ENCODE measurements at places on chromosomes 5 and 9.
A peak's percentile ranks its signal among the peaks of the same experiment; 100 is the strongest.

DNA sequence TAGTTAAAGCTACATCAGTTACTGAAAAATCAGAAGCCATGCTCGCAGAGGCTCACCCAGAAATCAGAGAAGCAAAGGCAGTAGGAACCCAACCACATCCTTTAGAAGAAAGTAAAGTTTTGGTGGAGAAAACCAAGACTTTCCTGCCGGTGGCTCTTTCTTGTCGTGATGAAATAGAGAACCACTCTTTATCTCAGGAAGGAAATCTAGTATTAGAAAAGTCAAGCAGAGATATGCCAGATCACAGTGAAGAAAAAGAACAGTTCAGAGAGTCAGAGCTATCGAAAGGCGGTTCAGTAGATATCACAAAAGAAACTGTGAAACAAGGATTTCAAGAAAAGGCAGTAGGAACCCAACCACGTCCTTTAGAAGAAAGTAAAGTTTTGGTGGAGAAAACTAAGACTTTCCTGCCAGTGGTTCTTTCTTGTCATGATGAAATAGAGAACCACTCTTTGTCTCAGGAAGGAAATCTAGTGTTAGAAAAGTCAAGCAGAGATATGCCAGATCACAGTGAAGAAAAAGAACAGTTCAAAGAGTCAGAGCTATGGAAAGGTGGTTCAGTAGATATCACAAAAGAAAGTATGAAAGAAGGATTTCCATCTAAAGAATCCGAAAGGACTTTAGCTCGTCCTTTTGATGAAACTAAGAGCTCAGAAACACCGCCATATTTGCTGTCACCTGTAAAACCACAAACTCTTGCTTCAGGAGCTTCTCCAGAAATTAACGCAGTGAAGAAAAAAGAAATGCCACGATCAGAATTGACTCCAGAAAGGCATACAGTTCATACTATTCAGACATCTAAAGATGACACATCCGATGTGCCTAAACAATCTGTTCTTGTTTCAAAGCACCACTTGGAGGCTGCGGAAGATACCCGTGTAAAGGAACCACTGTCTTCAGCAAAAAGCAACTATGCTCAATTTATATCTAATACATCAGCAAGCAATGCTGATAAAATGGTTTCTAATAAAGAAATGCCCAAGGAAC, 47.2 kb downstream of the CMYA5 start:
- H3K4me1 ChIP-seq: no peaks in the 10 kb centered on the region
- no peaks in the 10 kb centered on the region for H3K36me3 ChIP-seq
- H3K27ac ChIP-seq: no peak overlapping the region
- H3K4me3 ChIP-seq: no peak overlapping the region
- peaks cover 58% of the 10 kb centered on the region for H3K27me3 ChIP-seq

DNA sequence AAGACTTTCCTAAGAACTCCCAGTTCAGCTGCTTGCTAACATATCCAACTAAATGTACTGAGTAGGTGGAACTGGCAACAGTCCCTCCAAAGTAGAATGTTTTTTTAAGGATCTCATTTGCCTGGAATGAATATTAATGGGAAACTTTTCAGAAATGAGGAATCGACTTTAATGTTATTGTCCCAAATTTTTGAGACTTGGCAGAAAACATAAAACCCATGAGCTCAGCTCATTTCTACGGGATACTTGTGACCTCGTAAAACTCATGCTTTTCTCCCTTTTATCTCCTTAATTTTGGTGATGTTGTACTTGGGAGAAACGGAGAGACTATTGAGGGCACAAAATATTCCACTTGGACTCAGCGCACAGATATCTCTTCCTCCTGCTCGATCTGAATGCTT, 296.8 kb downstream of the EBF1 start:
- no peak for DNase-seq
- H3K4me3 ChIP-seq: no peak overlapping the region
- no peaks in the 10 kb centered on the region for H3K4me1 ChIP-seq
- no peaks in the 10 kb centered on the region for H3K27me3 ChIP-seq

GRCh38 chr5:16135506-16135905, 44.1 kb downstream of the MARCHF11 start:
- no peak overlapping the region for H3K27ac ChIP-seq
- DNase-seq: no peak
- no peaks in the 10 kb centered on the region for H3K4me1 ChIP-seq
- no peak overlapping the region for H3K4me3 ChIP-seq
- H3K27me3 ChIP-seq: peaks cover 14% of the 10 kb centered on the region

- no peak for DNase-seq
- no peaks in the 10 kb centered on the region for H3K4me1 ChIP-seq
- no peak overlapping the region for H3K27ac ChIP-seq
- no peak overlapping the region for H3K4me3 ChIP-seq
Measured at GRCh38 chr9:106613250-106613737, 249.7 kb upstream of the ZNF462 start.

- H3K36me3 ChIP-seq: no peaks in the 10 kb centered on the region
- no peaks in the 10 kb centered on the region for H3K4me1 ChIP-seq
- no peaks in the 10 kb centered on the region for H3K27me3 ChIP-seq
- no peak overlapping the region for H3K4me3 ChIP-seq
- DNase-seq: no peak
- H3K27ac ChIP-seq: no peak overlapping the region
Measured at GRCh38 chr5:31362529-31362900, 169.0 kb downstream of the CDH6 start.

DNA sequence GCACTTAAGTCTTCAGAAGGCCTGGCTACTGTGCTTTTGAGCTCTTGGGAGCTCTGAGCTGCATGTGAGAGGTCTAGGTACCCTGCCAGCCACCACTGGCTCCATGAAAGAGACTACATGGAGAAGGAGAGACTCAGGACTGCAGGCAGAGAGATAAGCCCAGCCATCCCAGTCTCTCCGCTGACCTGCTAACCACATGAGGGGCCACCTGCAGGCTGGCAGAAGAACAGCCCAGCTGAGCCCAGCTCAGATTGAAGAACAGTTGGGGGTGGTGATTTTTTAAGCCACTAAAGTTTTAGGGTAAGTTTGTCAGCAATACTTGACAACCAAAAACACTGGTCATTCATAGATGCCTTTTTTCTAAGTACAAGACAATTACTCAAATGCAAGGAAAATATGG, 205.0 kb upstream of the PRDM9 start:
- H3K4me1 ChIP-seq: no peaks in the 10 kb centered on the region
- no peak overlapping the region for H3K4me3 ChIP-seq
- H3K27ac ChIP-seq: no peak overlapping the region
- H3K36me3 ChIP-seq: no peaks in the 10 kb centered on the region
- H3K27me3 ChIP-seq: no peaks in the 10 kb centered on the region

GRCh38 chr5:51389288-51389576, 6.0 kb downstream of the ISL1 start:
- no peaks in the 10 kb centered on the region for H3K36me3 ChIP-seq
- no peaks in the 10 kb centered on the region for H3K27me3 ChIP-seq
- no peak for DNase-seq
- H3K27ac ChIP-seq: no peak overlapping the region
- H3K4me1 ChIP-seq: 0 out of 2 replicates have a peak, but pooled peaks cover 4% of the 10 kb centered on the region
- no peak overlapping the region for H3K4me3 ChIP-seq

DNA sequence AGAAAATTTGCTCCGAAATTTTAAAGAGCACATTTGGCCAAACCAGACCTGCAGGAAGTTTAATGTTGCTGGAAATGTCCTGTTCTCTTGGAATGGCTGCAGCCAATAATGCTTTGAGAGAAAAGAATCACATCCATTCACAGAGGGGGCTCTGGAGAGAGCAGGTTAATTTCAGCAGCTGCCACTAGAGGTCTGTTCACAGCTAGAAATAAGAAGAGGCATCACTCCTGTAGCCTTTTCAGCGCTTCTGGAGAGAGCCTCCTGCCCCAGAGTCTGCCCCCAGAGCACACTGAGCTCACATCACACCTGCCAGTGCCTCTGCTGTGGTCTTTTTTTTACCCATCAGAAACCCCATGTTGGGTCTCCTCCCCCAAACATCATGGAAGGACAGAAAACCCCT, 124.8 kb upstream of the RAD23B start:
- no peak overlapping the region for H3K4me3 ChIP-seq
- DNase-seq: no peak
- H3K27ac ChIP-seq: no peak overlapping the region

GRCh38 chr5:143824851-143825720, 13.1 kb downstream of the HMHB1 start:
- peak; percentile 79 for DNase-seq
- H3K27me3 ChIP-seq: no peaks in the 10 kb centered on the region
- no peak overlapping the region for H3K27ac ChIP-seq
- no peak overlapping the region for H3K4me3 ChIP-seq

- no peak overlapping the region for H3K4me3 ChIP-seq
- no peak overlapping the region for H3K27ac ChIP-seq
- no peaks in the 10 kb centered on the region for H3K36me3 ChIP-seq
- DNase-seq: no peak
- no peaks in the 10 kb centered on the region for H3K27me3 ChIP-seq
Measured at GRCh38 chr9:93045521-93045920, 13.0 kb upstream of the SUSD3 start.

- no peaks in the 10 kb centered on the region for H3K27me3 ChIP-seq
- H3K4me1 ChIP-seq: no peaks in the 10 kb centered on the region
- no peak overlapping the region for H3K27ac ChIP-seq
- no peaks in the 10 kb centered on the region for H3K36me3 ChIP-seq
Measured at GRCh38 chr5:122263352-122264030, 48.5 kb upstream of the SNCAIP start.

- no peaks in the 10 kb centered on the region for H3K27me3 ChIP-seq
- no peak for DNase-seq
- no peaks in the 10 kb centered on the region for H3K36me3 ChIP-seq
- no peak overlapping the region for H3K27ac ChIP-seq
Measured at GRCh38 chr5:55917402-55918086, 66.4 kb downstream of the IL31RA start.

- no peak overlapping the region for H3K4me3 ChIP-seq
- no peaks in the 10 kb centered on the region for H3K36me3 ChIP-seq
- DNase-seq: no peak
- H3K27me3 ChIP-seq: no peaks in the 10 kb centered on the region
- H3K4me1 ChIP-seq: 0 out of 2 replicates have a peak, but pooled peaks cover 6% of the 10 kb centered on the region
Measured at GRCh38 chr9:111095441-111095840, 57.2 kb upstream of the LPAR1 start.

- DNase-seq: no peak
- no peaks in the 10 kb centered on the region for H3K27me3 ChIP-seq
- no peaks in the 10 kb centered on the region for H3K4me1 ChIP-seq
- H3K4me3 ChIP-seq: no peak overlapping the region
Measured at GRCh38 chr5:130937046-130937445, 228.0 kb downstream of the HINT1 start.

DNA sequence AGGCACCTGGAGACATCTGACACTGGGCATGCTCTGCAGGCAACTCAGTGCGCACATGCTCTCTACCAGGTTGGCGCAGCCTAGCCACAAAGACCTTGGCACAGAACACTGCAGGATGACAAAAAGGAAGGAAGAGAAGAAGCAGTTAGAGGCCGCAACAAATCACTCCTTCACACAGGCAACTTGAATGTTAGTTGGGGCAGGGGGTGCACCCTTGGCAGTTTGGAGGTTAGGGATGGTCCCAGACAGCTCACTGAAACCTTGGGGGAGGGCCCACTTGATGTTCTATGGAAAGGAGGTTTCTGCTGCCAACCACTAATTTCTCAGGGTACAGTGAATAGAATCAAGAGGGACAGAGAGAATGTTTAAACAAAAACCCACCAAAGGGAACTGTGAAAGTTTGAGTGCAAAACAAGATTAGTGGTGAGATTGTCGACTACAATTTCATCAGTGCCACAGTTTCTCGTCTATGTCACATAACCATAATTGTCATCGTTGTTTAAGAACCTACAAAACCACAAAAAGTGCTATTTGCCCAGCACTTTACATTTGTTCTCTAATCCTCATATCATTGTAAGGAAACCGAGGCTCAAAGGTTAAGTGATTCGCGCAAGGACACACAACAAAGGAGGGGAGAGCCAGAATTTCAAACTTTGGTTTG, 48.7 kb downstream of the FBXW11 start:
- H3K27ac ChIP-seq: no peak overlapping the region
- H3K27me3 ChIP-seq: no peaks in the 10 kb centered on the region
- H3K4me3 ChIP-seq: no peak overlapping the region
- peaks cover 37% of the 10 kb centered on the region for H3K4me1 ChIP-seq
- no peak for DNase-seq

GRCh38 chr9:16653491-16654399, 216.7 kb downstream of the BNC2 start:
- H3K36me3 ChIP-seq: no peaks in the 10 kb centered on the region
- H3K4me3 ChIP-seq: no peak overlapping the region
- no peaks in the 10 kb centered on the region for H3K27me3 ChIP-seq
- no peak for DNase-seq

GRCh38 chr5:176875014-176875550, 24.1 kb downstream of the HK3 start:
- H3K27me3 ChIP-seq: no peaks in the 10 kb centered on the region
- H3K4me1 ChIP-seq: no peaks in the 10 kb centered on the region
- H3K36me3 ChIP-seq: no peaks in the 10 kb centered on the region
- H3K27ac ChIP-seq: no peak overlapping the region
- no peak overlapping the region for H3K4me3 ChIP-seq

GRCh38 chr9:108606401-108606800, 249.4 kb downstream of the ACTL7B start:
- no peak for DNase-seq
- H3K4me3 ChIP-seq: no peak overlapping the region
- no peaks in the 10 kb centered on the region for H3K4me1 ChIP-seq
- H3K36me3 ChIP-seq: no peaks in the 10 kb centered on the region
- H3K27ac ChIP-seq: no peak overlapping the region

DNA sequence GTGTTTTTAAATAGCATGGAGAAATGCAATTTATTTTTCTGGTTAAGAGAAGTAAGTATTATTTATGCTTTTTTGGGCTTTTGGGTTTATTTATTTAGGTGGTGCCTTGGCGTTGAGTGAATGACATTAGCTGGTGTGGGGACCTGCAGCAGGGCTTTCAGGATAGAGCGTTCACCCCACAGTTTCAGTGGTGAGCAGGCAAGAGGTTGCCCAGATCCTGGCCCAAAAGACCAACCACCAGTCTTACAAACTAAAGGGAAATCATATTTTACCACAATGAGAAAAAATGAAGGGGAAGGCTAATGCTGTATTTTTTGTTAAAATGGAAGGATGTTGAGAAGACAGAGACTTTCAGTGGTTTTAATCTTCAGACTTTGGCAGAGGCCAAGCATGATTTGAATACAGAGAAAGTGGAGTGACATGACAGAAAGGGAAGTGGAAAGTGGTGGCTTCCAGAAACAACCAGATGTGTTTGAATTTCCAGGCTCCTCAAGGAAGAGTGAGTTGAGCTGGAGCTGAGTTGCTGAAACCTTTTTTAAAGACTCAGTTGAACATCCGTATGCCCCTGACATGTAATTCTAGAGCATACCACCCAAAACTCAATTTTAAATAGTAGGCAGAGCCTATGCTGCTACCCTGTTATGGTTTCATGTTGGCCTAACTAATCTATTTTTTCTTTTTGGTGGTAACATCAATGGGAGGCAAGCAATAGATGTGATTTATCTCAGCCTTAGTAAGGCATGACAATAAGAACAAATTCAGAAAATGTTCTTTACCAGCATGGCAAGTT, 94.8 kb downstream of the AOPEP start:
- no peaks in the 10 kb centered on the region for H3K27me3 ChIP-seq
- H3K27ac ChIP-seq: peak overlapping the region; percentile 96
- no peak overlapping the region for H3K4me3 ChIP-seq
- no peak for DNase-seq

- no peaks in the 10 kb centered on the region for H3K36me3 ChIP-seq
- H3K4me3 ChIP-seq: no peak overlapping the region
- no peaks in the 10 kb centered on the region for H3K27me3 ChIP-seq
- no peaks in the 10 kb centered on the region for H3K4me1 ChIP-seq
- H3K27ac ChIP-seq: no peak overlapping the region
- no peak for DNase-seq
Measured at GRCh38 chr5:150163547-150164059, 3.0 kb upstream of the CDX1 start.

GRCh38 chr5:173880306-173880985, 7.7 kb upstream of the CPEB4 start:
- peak overlapping the region; percentile 51 for H3K27ac ChIP-seq
- H3K4me1 ChIP-seq: peaks cover 46% of the 10 kb centered on the region
- no peaks in the 10 kb centered on the region for H3K27me3 ChIP-seq
- DNase-seq: peak; percentile 35
- no peak overlapping the region for H3K4me3 ChIP-seq

Data from PC-9 (cell line).